MG63 (cell line): ENCODE measurements at places on chromosomes 5 and 9. TPM values are rescaled to one million over a fixed set of nuclear protein-coding genes. Genes with fewer than 3 reads are reported as not detected.
A peak's percentile ranks its signal among the peaks of the same experiment; 100 is the strongest.

- DNase-seq = no peak
These were observed 597 bp upstream of the SLC34A3 start for GRCh38 chr9:137229903-137230704.

DNA sequence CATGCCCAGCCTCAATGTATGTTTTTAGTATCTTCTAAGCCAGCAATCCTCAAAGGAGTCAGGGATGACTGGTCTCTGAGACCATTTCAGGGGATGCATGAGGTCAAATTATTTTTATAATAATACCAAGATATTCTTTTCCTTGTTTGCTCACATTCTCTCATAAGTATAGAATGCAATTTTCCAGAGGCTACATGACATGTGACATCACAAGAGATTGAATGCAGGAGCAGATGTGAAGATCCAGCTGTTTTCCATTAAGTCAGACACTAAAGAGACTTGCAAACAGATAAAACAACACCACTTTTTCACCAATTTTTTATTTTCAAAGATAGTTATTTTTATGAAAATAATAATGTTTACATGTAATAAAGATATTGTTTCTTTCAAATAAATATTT, 22.0 kb upstream of the FREM1 start:
- DNase-seq = no peak

DNA sequence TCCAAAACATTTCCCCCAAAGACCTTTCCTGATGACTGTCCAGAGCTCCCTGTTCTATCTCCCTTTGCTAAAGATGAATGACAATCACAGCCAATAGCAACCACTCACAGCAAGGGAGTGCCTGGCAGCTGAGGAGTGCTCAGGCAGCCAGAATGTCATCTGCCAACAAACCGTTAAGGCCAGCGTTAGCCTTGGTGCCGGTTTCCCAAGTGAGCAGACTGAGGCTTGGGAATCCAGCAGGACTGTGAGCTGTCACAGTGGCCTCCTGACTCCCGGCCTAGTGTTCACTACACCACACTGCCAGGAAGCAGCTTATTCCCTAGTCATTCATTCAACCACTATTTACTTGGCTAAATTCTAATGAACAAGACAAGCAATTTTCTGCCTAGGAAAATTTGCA, 24.7 kb downstream of the STK10 start:
- DNase-seq = peak; percentile 57

DNA sequence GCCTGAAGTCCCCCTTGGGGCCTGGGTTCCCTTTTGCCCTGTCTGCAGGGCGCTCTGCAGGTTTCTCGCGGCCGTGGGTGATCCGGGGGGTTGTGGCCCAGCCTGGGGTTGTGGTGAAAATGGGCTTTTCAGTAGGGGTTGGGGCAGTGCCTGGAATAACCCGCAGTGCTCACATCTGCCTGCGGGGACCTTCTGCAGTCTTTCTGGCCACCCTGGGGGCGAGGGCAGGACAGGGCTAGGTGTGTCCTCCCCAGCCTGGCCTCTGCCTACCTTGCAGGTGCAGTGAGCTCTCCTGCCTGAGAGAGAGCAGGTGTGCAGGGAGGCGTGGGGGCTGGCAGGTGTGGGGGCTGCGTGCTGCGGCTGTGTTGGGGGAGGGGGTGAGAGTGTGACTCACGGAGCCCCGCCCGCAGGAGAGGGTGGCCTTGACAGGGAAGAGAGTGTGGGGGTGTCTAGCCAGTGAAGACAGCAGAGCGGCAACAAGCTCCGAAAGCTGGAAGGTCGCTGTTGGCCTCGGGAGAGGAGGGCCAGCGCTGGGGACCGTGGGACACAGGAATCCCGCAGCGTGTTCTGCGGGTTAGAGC, 131.4 kb downstream of the MRPL36 start:
- no peak for DNase-seq

DNA sequence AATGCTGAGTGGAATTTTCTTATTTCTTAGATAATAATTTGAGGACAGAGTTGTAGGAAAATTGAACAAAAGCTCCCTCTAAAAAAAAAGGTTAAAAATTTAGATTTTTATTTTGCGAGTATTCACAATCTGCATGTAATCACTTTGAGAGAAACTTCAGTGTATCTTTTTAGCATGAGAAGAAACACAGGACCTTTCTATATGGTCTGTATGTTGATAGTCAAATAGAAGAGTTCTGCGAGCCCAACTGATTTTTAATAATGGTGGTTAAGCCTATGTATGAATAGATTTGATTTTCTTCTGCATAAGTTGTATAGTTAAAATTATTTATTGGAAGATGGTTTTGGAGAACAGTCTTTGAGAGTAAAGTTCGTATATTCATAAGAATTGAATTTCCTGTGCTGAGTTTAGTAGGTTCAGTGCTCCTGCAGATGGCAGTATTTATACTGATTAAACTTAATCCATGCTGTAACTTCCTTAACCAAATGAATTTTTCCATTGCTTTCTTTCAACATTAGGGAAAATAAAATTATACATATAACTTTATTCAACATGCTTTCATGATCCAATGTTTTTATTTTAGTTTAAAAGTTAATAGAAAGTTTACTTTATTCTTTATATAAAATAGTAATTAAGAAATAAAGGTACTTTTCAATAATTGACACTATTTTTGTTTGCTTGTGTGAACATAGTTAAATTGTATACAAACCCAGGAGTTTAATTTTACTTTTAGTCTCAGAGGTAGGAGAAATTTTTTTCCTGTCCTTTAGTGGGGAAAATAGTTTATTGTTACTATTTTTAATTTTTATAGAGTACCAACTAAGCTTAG, 19.6 kb downstream of the TCERG1 start:
- no peak for DNase-seq

GRCh38 chr9:94918038-94918753, 191.7 kb downstream of the AOPEP start:
- DNase-seq = no peak

GRCh38 chr5:52977264-52977897, 11.8 kb upstream of the ITGA2 start:
- no peak for DNase-seq

DNA sequence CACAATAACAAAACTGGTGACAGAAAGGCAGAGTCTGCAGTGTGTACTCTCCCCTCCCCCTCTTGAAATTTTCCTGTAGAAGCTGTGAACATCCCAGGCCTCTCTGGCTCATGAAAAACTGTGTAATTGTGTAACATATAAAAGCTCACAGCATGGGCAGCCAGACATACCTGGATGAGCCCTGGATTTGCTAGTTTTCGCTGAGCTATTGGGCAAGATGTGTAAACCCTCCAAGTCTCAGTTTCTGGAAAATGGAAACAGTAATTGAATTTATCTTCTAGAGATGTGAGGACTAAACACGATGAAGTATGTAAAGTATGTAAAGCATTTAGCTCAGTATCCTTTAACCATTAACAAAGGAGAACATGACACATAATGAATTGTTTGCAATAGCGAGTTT, 143.2 kb upstream of the ANKH start:
- no peak for DNase-seq

DNA sequence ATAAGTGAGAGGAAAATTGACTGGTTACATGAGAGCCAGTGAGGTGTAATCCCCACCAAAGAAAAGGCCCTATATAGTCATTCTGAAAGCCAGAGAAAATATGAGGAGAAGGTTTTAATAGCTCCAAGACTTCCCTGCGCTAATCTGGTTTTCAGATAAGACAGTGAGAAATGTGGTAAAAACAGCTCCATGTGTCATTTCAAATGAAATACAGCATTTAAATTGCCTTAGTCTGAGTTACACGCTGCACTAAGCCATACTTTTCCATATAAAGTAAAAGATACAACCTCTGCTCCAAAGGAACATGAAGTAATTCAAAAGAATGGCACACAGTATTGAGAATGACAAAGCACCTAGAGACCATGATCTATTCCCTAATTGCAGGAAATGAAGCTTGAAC, 378.0 kb upstream of the PDE4D start:
- DNase-seq = no peak

DNA sequence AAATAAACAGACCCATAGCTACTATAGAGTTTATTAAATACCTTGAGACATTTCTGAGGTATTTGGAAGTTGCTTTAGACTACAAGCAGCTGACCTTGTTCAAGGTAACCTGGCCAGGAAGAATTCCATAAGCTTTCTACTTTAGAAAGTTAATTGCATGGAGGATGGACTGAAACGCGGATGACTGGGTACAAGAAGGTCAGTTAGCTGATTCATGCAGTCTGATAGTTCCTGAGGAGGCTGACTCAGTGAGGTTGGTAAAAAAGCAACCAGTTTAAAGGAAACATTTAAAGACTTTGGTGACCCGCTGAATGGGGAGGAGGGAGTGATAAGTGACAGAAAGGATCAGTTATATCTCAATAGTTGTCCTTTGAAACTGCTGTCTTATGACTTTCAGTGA, 670.1 kb upstream of the CDH9 start:
- no peak for DNase-seq

DNA sequence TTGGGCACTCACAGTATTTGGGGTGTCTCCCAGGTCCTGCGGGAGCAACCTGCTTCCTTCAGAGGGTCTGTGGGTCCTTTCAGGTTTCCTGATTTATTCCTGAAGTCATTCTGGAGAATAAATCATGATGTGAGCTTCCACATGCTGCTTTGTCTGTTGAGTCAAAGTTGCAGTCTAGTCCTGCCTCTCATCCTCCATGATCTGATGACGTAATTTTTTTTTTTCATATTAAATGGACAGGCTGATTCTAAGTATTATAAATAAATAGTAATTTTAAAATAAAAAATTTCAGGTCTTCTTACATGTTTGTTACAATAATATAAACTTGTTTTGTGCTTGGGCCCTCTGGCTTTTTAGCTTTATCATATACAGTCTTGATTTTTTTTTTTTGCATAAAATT, 26.3 kb upstream of the RIOK2 start:
- no peak for DNase-seq

- DNase-seq = peak; percentile 80
These were observed 255.2 kb downstream of the DOCK8 start for GRCh38 chr9:469672-470551.

DNA sequence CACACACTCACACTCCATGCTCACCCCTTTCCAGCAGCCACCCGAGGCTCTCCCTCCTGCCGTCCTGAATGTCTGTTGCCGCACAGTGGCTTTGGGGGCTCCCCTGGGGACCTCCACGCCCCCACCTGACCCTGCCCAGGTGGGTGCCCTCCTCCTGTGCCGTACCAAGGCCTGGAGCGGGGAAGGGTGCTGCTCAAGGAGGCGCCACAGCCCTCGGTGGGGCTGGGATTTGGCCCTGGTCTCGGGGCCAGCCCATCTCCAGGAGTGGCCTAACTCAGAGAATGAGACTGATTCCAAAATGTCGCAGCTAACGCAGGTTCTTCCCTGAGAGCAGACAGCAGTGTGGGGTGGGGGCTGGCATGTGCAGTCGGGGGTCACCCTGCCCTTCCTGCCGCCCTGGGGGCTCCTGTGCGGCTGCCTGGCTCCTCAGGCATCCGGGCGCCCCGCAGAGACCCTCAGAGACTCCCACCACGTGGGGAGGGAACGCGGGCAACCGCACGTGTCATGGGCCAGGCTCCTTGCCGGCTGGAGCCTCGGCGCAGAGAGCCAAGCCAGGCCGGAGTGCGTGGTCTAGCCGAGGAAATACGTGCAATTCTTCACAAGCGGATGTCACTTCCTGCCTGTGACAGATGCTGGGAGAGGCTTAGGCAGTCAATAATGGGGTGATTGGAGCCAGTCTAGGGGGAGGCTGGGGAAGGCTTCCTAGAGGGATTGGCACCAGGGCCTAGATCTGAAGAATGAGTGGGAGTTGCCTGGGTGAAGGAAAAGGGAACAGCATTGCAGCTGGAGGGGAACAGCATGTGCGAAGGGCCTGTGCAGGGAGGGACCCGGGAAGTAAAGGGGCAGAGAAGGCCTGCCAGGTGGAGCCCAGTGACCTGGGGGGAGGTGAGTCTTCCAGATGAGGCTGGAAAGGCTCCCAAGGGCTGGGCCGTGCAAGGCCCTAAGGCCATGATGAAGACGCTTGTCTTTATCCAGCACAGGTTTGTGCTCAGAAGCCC, 44.1 kb downstream of the C9orf50 start:
- DNase-seq = no peak

- peak; percentile 35 for DNase-seq
These were observed 614.5 kb downstream of the MAT2B start for GRCh38 chr5:164119806-164120447.

GRCh38 chr9:96064826-96065481, 189.5 kb downstream of the ERCC6L2 start:
- DNase-seq = no peak

- DNase-seq = no peak
These were observed 2.6 kb downstream of the CFAP90 start for GRCh38 chr5:7848296-7848695.

GRCh38 chr5:1736889-1737711, 62.5 kb downstream of the MRPL36 start:
- no peak for DNase-seq

Gene SLC36A3
- not detected in 2 replicates for total RNA-seq

Gene CAMK2A
- total RNA-seq = 0.56 TPM in 1 of 2 replicates, not detected in the other
